ENCODE measurements at places on chromosomes 7 and 10.

DNA sequence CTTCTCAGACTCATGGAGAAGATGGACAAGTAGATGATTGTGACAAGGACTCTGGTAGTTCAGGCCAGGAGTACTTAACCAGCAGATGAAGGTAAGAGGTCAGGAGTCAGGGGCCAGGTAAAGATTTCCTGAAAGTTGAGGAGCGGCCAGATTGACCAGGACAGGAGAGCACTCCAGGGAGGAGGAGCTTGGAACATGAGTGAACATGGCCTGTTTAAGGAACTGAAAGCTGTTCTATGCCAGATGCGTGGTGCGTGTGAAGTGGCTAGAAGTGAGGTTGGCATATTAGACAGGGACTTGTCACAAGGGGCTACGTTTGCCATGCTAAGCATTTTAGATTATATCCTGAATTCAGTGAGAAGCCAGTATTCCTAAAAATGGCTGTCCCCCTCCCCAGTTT lies 157.2 kb downstream of the WNT2 start:
- no peak for DNase-seq

DNA sequence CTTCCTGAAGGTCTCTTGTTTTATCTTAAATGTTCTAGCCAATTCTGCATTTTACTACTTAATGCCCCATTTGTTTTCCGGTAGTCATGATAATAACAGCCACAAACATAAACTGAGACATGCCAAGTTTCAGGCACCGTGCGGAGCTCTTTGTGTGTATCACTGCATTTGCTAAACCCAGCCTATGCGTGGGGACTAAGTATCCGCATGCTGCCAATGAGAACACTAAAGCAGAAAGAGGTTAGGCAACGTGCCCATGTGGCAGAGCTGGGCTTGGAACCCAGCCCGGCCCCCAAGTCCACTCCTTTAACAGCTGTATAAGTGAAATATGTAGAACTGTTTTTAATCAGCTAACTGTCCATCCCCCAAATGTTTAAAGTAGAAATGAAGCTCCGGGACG lies 54.1 kb downstream of the SLIT1 start:
- DNase-seq: no peak

- no peak for DNase-seq
These were observed 252.2 kb upstream of the YAE1 start for GRCh38 chr7:39313974-39314373.

DNA sequence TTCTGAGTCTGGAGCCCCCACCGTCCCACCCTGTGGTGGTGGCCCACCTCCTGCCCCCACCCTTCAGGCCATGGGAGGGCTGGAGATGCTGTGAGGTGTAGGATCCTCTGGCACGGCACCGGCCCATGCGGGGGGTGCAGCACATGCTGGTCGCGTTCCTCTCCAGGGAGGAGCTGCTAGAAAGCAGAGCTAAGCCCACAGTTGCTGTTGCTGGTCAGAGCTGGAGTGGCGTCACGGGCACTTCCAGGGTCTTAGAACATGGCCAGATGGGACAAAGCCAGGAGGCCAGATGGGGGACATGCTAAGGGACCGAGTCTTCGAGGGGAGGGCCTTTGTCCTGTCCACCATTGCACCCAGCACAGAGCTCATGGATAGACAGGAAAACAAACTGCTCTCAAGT lies 21.6 kb downstream of the AGAP3 start:
- no peak for DNase-seq

GRCh38 chr7:391411-391951 lies 101.5 kb downstream of the FOXL3 start:
- no peak for DNase-seq

GRCh38 chr10:34689053-34689452 lies 126.0 kb downstream of the PARD3 start:
- DNase-seq: no peak

GRCh38 chr10:78578929-78579328 lies 489.8 kb upstream of the ZMIZ1 start:
- no peak for DNase-seq

DNA sequence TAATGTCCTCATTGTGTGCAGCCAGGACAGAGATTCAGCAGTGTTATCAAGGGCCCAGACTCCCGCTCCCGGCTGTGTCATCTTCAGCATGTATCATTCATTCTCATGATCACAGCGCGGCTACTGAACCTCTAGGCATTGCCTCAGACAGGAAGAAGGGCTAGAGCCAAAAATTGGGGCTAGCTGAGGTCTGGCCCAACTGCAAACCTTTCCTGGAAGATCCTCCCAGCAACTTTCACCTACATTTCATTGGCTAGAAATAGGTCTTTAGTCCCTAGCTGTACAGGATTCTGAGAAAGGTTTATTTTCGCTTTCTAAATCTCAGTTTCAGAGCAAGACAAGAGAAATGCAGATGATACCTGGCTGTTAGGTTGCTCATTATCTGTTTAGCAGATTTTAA lies 81.9 kb downstream of the CREM start:
- no peak for DNase-seq

- no peak for DNase-seq
These were observed 536.1 kb upstream of the AUTS2 start for GRCh38 chr7:69062020-69062765.

DNA sequence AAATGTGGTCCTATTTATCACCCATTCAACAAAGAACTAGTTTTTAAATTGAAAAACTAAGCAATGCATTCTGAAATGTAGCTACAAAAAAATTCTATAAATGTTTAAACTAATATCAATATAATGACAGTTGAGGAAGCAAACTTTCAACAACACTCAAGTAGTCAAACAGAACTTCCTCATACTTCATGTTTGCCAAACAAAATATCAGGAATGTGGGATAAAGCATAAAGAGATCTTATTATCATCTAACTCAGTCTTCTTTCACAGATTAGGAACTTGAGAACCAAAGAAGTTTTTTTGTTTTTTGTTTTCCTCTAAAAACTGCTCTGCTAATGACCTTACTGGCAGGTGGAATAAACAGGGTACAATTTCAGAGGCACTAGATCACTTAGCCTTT lies 116.2 kb downstream of the JAZF1 start:
- DNase-seq: no peak

All from chondrocyte (in vitro differentiated cells).